ENCODE measurements at places on chromosomes 1 and 21.

- DNase-seq, result peak; percentile 62
Measured at GRCh38 chr1:52927212-52928014, at the start of gene SCP2. SCP2 (plus strand) TSS chr1:52927276; CDS start chr1:52927397, 121 bp downstream.

- no peak for DNase-seq
Measured at GRCh38 chr1:41480204-41481108, 4.0 kb downstream of the EDN2 start.

GRCh38 chr1:178679237-178679636 lies 45.8 kb upstream of the RALGPS2 start:
- no peak for DNase-seq

GRCh38 chr1:36609241-36610027 lies 126.7 kb upstream of the CSF3R start:
- DNase-seq, result peak; percentile 74

DNA sequence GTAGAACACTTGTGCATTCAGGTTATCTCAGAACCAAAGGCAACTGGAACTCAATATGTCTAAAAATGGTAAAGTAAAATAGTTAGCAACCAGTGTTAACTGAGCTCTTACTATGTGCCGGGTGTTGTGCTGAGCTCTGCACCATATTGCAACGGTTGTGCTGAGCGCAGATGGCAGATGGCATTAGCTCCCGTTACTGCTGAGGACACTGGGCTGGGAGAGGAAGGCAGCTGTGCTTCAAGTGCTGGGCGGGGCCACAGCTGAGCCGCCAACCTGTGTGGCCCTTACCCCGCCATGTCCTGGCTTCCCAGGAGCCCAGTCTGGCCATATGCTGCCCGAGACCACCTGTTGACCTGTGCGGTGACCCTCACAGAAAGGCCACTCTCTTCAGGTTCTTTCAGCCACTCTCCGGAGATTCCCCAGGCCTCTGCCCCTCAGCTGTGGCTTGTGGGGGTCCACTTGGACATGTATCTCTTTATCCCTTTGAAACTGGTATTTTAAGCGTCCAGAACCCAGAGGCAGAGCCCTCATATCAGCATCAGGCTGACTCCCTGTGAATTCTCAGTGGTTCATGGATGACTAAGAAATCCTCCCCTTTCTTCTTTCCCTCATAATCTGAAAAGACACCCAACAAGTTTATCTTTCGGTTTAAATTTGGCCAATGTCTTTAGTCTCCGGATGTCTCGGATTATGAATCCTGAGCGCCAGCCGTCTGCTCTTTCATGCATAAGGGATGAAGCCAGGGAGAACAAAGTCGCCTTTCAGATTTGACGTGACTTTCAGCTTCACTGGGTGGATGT lies 26.4 kb downstream of the LDLRAP1 start:
- peak; percentile 88 for DNase-seq

- no peak for DNase-seq
Measured at GRCh38 chr1:218760601-218761570, 412.8 kb upstream of the LYPLAL1 start.

DNA sequence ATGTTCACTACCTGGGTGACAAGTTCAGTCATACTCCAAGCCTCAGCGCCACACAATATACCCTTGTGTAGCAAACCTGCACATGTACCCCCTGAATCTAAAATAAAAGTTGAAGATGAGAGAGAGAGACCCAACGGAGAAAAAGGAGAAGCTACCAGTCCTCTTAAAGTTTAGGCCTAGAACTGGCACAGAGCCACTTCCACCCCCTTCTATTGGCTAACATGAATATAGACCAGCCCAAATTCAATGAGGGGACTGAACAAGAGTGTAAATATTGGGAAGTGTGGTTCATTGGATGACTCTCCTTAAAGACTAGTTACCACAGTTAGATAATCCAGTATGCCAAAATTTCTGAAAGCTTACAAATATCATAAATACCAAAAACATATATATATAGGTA lies 139.9 kb upstream of the ATP1B1 start:
- no peak for DNase-seq

DNA sequence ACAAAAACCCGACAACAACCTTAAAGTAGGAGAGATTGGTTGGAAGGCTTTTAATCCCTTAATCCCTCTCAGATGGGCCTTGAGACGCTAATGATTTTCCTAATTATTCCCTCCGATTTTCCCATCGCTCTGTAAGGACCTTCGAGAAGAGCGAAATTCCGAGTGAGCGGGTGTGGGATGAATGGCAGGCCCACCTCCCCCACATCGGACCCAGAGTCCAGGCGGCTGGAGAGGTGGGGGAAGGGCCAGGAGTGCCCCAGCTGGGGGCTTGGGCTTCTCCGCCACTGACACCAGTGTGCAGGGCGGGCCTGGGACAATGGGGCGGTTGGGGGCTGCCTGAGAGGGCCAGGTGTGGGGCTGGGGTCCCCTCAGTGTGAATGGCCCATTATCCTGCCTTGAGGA lies 23.4 kb downstream of the RHBG start:
- no peak for DNase-seq

GRCh38 chr1:246106342-246106763 lies 400.7 kb downstream of the SMYD3 start:
- no peak for DNase-seq

- peak; percentile 6 for DNase-seq
Measured at GRCh38 chr1:93437976-93438605, 9.8 kb upstream of the FNBP1L start.

GRCh38 chr1:7458946-7459345 lies 312.1 kb upstream of the VAMP3 start:
- DNase-seq, result no peak

GRCh38 chr1:79852004-79852403 lies 845.5 kb upstream of the ADGRL4 start:
- peak; percentile 19 for DNase-seq

GRCh38 chr1:107842241-107842640 lies 122.7 kb downstream of the VAV3 start:
- no peak for DNase-seq

GRCh38 chr21:40377135-40377534 lies 469.8 kb downstream of the DSCAM start:
- no peak for DNase-seq

DNA sequence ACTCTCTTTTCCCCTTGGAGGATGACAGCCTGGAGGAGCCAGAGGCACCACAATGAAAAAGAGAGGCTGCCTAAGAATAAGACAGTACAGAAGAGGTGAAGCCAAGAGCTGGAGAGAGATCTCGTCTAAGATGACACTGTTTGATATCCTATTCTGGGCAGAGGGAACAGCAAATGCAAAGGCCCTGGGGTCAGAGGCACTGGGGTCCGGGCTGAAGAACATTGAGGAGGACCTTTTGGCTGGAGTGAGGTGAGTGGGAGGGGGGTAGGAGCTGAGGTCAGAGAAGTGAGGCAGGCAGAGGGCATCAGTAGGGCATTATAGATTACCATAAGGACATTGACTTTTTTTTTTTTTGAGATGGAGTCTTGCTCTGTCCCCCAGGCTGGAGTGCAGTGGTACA lies 19.3 kb upstream of the TMEM51 start:
- no peak for DNase-seq

GRCh38 chr1:5953386-5953785 lies 38.8 kb downstream of the NPHP4 start:
- no peak for DNase-seq

- DNase-seq, result no peak
Measured at GRCh38 chr1:9905010-9905409, 5.1 kb downstream of the CTNNBIP1 start.

DNA sequence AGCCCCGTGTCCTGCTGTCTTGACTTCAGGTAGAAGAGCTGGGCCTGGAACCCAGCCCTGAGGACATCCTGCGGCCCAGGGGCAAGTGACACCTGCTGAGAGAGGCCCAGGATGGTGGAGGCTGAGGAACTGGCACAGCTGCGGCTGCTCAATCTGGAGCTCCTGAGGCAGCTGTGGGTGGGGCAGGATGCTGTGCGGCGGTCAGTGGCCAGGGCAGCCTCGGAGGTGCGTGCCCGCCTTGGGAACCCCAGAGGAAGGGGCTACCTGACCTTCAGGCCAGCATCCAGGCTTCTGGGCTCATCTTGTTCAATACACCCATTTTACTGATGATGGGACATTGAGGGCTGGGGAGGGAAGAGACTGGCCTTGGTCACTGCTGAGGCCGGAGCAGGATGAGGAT lies 2.3 kb downstream of the MIIP start:
- DNase-seq, result no peak

- peak; percentile 73 for DNase-seq
Measured at GRCh38 chr1:106986603-106987002, 69.9 kb upstream of the PRMT6 start.

GRCh38 chr1:77639056-77639455 lies 43.4 kb downstream of the ZZZ3 start:
- no peak for DNase-seq

- no peak for DNase-seq
Measured at GRCh38 chr1:93905734-93906133, 3.5 kb downstream of the GCLM start.

DNA sequence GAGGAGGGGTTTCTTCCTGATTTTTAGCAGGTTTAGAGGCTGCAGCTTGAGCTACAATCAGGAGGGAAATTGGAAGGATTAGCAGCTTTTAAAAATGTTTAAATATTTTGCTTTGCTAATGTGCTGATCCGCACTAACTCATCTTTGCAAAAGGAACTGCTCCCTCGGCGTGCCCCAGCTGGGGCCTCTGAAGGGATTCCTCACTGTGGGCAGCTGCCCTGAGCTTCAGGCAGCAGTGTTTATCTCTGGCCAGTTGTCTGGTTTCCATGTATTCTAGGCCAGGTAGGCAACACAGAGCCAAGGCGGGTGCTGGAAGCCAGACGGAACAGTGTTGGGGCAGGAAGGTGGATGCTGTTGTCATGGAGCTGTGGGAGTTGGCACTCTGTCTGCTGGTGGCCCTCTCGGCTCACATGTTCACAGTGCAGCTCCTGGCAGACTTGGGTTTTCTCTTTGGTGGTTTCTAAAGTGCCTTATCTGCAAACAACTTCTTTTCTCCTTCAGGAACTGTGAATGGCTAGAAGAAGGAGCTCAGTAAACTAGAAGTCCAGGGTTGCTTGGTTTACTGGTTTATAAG lies 18.9 kb downstream of the NECAP2 start:
- DNase-seq, result no peak

GRCh38 chr1:70503358-70503757 lies 92.3 kb downstream of the CTH start:
- no peak for DNase-seq

DNA sequence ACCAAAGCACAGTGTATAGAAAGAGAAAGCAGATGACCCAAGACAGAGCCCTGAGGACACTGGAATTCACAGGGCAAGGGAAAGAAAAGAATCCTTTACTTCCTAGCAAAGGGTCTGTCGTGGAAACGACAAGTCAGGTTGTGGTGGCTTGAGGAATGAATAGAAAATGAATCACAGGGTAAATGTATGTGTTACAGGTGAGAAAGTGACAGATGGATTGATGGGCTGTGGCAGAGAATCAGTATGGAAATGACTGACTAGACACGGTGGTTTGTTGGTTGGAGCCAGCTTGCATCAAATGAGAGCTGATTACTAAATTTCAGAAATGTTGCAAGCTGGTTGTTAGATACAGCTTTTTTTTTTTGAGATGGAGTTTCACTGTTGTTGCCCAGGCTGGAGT lies 46.9 kb downstream of the PTP4A2 start:
- no peak for DNase-seq

DNA sequence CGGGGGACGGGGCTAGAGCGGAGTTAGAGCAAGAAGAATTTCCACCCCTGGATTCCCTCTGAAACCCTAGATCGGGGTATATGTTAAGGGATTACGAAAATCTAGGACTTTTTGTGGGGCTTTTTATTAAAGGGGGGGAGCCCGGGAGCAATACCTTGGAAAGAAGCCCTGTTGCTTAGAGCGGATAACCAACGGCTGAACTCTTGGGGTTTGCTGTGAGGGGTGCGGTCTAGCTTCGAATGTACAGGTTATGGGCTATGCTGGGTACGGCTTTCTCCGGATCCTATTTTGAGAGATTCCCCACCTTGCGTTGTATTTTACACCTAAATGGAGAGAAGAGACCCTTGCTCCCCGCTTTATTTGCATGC lies 626 bp downstream of the DYRK3 start:
- DNase-seq, result no peak

- no peak for DNase-seq
Measured at GRCh38 chr1:15714406-15715136, 21.5 kb upstream of the SLC25A34 start.

DNA sequence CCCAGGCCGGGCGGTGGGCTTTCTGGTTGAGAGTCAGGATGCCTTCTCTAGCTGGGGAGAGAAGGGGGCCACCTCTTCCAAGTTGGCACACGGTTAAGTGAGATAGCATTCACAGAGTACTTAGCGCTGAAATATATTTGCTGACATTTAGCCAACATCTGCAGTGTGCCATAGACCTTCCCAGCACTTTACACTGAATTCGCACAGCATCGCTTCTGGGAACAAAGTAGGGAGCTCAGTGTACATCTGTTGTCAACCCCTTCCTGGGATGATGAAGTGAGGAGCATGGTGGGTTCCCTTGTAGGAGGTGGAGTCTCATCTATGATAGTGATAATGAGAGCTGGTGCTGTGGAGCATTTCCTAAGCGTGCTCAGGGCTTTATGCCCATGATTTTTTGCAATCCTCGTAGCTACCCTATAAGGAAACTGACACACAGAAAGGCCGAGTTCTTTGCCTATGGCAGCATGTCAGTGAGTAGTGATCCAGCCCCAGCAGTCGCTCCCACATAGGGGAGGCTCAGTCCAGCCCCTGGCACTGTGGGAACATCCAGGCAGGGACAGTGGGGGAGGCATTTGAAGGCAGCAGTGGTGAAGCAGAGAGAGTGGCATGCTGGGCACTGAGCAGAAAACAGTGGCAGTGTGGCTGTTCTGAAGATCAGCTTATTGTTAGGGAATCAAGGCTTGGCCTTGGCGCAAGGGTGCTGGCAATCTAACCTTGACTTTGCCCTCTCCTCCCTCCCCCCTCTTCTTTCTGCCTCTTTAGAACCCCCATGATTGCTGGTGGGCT lies 176.2 kb downstream of the PGBD5 start:
- DNase-seq, result no peak

DNA sequence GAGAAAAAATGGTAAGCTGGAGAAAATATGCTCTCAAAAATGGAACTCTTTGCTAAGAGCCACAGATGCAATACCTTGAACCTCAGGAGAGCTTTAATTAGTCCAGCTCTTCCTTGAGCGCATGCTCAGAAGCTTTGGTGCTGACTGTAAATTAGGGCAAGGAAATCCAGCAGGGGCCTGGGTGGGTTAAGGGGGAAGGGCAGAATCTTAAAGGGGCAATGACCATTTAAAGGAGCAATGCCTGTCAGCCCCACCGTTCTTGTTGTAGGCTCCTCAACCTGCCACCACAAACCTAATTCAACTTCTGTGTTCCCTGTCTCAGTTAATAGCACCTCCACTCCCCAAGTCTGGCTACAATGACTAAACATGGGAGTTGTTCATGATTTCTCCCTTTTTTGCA lies 6.8 kb upstream of the SLC22A15 start:
- no peak for DNase-seq

DNA sequence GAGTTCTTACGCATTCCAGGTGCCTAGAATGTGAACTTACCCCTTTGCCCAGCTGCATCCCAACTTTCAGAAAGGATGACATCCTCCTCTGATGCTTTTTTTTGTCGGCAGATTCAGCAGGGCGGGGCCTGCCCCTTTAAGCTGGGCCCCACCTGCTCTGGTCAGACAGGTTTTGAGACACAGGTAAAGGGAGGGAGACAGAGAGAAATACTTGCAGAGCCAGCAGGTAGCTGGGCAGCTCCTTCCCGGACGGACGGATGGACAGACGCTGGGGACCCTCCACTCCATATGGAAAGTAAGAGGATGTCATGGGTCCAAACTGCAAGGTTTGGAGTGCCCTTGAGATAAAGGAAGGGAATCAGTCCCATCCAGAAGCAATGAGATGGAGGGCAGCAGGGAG lies at the start of gene TMEM79:
TSS of gene TMEM79 (plus strand) at position 214 of the 400 bp plus-strand sequence. CDS start 902 bp downstream, outside the sequence.
- no peak for DNase-seq

Data from NCI-H2171 (cell line).